ENCODE measurements at places on chromosomes 3 and 15. TPM values are rescaled to one million over a fixed set of nuclear protein-coding genes. Genes with fewer than 3 reads are reported as not detected.

- H3K36me3 ChIP-seq: no peaks in the 10 kb centered on the region
- H3K4me1 ChIP-seq: no peaks in the 10 kb centered on the region
- no peak overlapping the region for H3K4me3 ChIP-seq
- no peak overlapping the region for H3K27ac ChIP-seq
- no peak for DNase-seq
Measured at GRCh38 chr3:6567241-6567640, 293.7 kb upstream of the GRM7 start.

DNA sequence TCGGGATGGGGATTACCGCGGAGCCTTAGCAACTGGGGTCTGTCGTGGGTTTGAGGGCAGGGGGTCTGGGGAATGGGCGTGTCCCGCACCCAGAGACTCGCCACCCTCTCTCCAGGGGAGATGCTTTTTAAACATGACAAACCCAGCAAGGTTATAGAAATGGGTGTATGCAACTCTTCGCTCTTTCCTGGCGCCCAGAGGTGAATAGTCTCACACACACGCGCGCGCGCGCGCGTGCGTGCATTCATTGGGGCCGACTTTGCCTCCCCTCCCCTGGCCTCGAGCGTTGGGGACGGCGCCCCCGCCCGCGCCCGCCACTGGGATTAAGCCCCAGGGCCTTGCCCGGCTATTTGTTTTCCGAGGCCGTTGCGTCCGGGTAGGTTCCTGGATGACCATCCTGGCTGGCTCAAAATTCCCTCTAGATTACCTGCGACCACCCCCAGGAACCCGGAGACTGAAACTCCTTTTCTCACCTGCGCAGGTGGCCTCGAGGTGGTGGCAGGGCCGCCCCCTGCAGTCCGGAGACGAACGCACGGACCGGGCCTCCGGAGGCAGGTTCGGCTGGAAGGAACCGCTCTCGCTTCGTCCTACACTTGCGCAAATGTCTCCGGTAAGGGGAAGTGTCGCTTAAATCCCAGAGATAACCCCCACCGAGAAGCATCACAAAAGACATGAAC lies 777 bp downstream of the GPR160 start:
- H3K27me3 ChIP-seq: no peaks in the 10 kb centered on the region
- no peaks in the 10 kb centered on the region for H3K36me3 ChIP-seq
- H3K27ac ChIP-seq: peak overlapping the region; percentile 39

GRCh38 chr15:72156928-72157327 lies 38.7 kb downstream of the SENP8 start:
- H3K27ac ChIP-seq: no peak overlapping the region
- H3K36me3 ChIP-seq: no peaks in the 10 kb centered on the region
- no peaks in the 10 kb centered on the region for H3K27me3 ChIP-seq
- H3K4me3 ChIP-seq: no peak overlapping the region
- no peak for DNase-seq

GRCh38 chr3:97825101-97825500 lies 3.3 kb downstream of the CRYBG3 start:
- H3K4me1 ChIP-seq: peaks cover 13% of the 10 kb centered on the region
- no peaks in the 10 kb centered on the region for H3K36me3 ChIP-seq
- peaks cover 6% of the 10 kb centered on the region for H3K27me3 ChIP-seq
- no peak for DNase-seq
- H3K27ac ChIP-seq: no peak overlapping the region

DNA sequence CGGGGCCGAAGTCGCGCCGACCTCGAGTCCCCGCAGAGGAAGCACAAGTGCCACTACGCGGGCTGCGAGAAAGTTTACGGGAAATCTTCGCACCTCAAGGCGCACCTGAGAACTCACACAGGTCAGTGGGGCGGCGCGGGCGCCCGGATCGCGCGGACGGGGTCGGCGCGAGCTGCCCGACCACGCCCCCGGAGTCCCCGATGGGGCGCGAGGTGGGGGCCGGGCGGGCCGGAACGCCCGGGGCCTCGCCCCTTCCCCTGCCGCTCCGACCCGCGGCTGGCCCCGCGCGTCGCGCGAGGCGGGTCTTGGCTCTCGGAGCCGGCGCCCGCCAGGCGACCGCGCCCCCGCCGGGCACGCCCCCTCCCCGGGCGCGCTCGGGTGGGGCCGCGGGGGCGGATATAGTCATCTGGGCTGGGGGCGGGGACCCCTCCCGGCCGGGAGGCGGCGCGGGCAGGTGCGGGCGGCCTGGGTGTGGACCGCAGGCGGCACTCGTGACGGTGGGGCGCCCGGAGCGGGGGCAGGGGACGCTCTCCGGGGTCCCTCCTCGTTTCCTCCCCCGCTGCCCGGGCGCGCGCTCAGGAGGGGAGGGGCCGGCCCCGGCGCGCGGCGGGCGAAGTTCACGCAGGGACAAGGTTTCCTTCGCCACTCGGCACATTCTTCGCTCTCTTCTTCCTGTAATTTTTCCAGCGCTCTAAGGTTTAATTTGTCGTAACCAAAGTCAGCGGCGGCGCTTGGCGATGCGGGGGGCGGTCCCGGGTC lies 1.2 kb downstream of the KLF13 start:
- H3K27ac ChIP-seq: peak overlapping the region; percentile 91
- peak; percentile 80 for DNase-seq
- peak overlapping the region; percentile 75 for H3K4me3 ChIP-seq

- peak overlapping the region; percentile 11 for H3K27ac ChIP-seq
- peaks cover 10% of the 10 kb centered on the region for H3K4me1 ChIP-seq
- H3K36me3 ChIP-seq: no peaks in the 10 kb centered on the region
- no peaks in the 10 kb centered on the region for H3K27me3 ChIP-seq
- no peak for DNase-seq
Measured at GRCh38 chr3:33658991-33659848, 58.8 kb downstream of the CLASP2 start.

DNA sequence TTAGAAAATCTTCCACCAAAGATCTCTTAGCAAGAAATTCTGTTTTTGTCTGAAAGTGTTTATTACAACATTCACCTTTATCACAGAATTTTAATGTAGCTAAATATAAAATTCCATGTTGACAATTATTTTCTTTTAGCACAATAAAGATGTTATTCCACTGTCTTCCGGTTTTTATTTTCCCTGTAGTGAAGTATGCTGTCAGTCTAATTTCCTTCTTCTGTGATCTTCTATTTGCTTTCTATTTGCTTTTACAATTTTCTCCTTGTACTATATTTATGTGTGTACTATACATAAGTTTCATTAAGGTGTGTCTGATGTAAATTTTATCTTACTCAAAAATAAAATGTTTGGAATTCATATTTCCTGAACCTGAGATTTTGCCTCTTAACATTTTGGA lies 117.5 kb upstream of the PPP2R3A start:
- no peaks in the 10 kb centered on the region for H3K36me3 ChIP-seq
- no peak overlapping the region for H3K27ac ChIP-seq
- no peak overlapping the region for H3K4me3 ChIP-seq

DNA sequence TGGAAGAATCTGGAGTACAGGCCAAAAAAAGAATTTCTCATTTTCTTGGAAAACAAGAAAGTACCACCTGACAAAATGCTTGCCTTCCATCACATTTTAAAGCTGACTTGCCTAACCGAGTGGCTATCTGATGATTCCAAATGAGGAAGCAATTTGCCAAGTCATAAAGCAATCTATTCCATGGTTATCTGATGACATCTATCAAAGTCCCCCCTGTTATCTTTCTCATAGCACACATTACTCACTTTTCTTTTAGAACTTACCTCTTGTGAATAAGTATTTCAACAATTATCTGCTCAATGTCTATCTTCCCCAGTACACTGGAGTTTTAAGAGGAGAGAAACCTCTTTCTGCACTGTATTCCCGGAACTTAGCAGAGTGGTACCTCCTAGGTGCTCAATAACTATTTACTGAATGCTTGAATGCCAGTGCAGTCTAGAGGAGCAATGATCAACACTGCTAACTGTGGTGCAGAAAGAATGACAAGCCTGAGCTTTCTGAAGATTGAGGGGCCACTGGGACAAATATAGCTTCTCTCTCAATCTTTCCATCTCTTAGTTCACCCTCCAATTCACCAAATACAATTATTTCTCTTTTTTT lies 186.3 kb upstream of the ATP11B start:
- no peak overlapping the region for H3K4me3 ChIP-seq
- no peak for DNase-seq
- no peaks in the 10 kb centered on the region for H3K36me3 ChIP-seq
- H3K4me1 ChIP-seq: no peaks in the 10 kb centered on the region
- no peaks in the 10 kb centered on the region for H3K27me3 ChIP-seq

DNA sequence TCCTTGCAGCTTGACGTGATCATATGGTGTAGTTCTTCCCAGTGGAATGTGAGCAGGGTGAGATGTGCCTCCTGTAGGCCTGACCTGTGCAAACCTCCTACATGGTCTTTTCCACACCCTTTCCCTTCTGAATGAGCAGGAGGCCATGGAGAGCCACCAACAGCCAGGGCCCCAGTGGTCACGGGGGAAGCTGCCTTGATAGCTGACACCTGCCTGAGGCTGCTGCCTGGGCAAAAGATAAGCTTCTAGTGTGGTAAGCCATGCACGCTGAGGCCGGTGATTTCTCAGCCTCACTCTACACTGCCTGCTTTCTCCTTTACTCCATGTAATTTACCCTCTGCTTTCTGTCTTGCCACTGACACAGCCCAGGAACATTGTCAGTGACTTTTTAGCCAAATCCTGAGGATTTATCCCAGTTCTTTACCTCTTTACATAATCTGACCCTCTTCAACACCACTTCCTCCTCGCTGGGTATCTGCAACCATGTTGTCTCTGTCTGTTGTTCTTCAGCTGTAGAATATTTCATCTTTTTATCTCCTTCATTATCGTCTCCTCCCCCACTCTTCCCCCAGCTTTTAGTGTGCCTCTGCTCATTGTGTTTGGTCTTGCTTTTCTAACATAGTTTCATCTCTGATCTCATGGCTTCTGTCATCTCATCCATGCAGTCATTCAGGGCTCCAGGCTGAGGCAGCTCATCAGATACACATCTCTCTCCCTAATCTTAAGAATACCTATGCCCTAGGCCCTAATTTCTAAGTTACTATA lies 11.2 kb upstream of the KBTBD12 start:
- H3K4me1 ChIP-seq: no peaks in the 10 kb centered on the region
- H3K27me3 ChIP-seq: no peaks in the 10 kb centered on the region
- no peak overlapping the region for H3K27ac ChIP-seq
- H3K36me3 ChIP-seq: no peaks in the 10 kb centered on the region

DNA sequence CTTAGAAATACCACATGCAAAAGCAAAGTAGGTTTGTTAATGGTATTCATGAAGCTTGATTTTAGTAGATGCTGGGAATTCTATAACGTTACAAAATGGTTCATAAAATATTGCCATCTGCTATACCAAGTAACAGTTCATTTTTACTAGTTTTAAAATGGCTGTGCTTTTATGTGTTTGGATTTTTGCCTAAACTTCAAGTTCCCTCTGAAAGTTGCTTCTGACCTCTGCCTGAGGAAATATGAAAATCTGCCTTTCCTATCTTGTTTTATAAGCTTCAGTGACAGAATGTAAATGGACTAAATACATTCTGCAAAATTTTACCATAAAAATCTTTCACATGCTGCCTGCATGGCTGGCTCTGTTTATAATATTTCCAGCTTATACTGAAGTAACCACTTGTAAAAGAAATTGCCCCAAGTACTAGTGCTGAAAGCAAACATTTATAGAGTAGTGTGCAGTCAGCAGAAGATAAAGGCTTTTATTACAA lies 560.7 kb upstream of the ROBO2 start:
- no peak overlapping the region for H3K4me3 ChIP-seq
- no peaks in the 10 kb centered on the region for H3K36me3 ChIP-seq
- no peaks in the 10 kb centered on the region for H3K27me3 ChIP-seq

DNA sequence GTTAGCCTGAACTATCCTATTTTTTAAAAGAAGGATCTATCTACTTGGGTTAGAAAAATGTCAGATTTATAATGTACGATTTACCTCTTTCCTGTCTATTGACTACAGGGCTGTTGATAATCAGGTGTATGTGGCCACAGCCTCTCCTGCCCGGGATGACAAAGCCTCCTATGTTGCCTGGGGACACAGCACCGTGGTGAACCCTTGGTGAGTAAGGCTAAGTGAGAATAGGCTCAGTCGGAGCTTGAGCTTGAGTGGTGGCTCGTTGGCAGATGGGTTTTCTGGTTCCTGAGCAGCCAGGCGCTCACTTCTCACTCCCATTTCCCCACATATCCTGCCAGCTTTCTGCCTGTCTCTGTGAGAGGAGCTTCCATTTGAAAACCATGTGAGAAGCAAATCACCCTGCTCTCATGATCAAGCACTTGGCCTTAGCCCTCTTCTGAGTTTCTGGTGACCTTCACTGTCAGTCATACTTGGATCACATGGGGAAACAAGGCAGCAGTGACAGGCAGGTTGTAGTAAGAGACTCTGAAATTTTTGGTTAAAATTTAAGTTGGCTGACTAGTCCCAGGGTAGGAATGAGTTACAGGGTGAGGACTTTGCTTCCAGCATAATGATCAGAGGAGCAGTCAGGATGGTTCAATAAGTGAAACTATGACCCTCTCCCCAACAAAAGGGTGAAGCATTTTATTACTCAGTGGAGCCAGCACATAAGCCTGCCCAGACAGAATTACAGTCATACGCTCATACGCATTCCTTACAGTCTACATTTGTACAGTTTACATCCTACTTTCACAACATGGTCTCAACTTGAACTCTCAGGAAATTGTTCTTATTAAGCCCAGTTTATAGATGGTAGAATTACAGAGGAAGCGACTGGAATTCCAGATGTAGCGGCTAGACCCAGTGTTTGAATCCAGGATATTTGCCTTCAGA lies 18.0 kb downstream of the NIT2 start:
- no peak for DNase-seq
- H3K4me3 ChIP-seq: no peak overlapping the region

DNA sequence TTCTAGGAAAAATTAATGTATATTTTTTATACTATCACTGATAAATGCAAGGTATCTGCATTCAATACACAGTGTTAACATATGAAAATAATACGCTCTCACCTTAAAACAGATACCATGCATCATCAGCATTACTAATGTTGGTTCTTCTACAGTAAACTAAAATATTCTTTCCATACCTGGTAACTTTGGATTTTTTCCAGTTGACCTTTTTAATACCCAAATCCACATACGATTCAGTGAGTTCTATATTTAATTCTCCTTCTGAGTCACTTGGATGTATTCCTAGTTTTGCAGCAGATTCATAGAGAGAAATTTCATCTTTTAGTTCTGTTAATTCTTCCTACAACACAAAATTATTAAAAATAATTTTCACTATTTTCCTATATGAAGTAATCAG lies 29.9 kb downstream of the CEP152 start:
- no peaks in the 10 kb centered on the region for H3K36me3 ChIP-seq
- H3K4me3 ChIP-seq: no peak overlapping the region
- no peaks in the 10 kb centered on the region for H3K4me1 ChIP-seq
- H3K27ac ChIP-seq: no peak overlapping the region
- DNase-seq: no peak

GRCh38 chr3:44109771-44110361 lies 131.8 kb upstream of the TOPAZ1 start:
- no peak for DNase-seq
- H3K27me3 ChIP-seq: no peaks in the 10 kb centered on the region
- H3K4me3 ChIP-seq: no peak overlapping the region
- no peaks in the 10 kb centered on the region for H3K36me3 ChIP-seq
- H3K4me1 ChIP-seq: no peaks in the 10 kb centered on the region
- H3K27ac ChIP-seq: no peak overlapping the region

Gene ABCC5
- 19.0 TPM for total RNA-seq

Gene TPRG1
- total RNA-seq: 28.6 TPM

Gene SCAANT1
- total RNA-seq: not detected

Gene IRAK2
- 5.0 TPM for total RNA-seq

Gene CAPN3
- 4.3 TPM for total RNA-seq

All from CD8-positive, alpha-beta memory T cell (primary cell).